AG04450 (cell line): ENCODE measurements at places on chromosomes 16 and 17.

- no peak for DNase-seq
These were observed 317.4 kb upstream of the TNRC6C start for GRCh38 chr17:77640916-77641605.

- DNase-seq = no peak
These were observed 498 bp downstream of the LRRC37B start for GRCh38 chr17:32007463-32008298.

DNA sequence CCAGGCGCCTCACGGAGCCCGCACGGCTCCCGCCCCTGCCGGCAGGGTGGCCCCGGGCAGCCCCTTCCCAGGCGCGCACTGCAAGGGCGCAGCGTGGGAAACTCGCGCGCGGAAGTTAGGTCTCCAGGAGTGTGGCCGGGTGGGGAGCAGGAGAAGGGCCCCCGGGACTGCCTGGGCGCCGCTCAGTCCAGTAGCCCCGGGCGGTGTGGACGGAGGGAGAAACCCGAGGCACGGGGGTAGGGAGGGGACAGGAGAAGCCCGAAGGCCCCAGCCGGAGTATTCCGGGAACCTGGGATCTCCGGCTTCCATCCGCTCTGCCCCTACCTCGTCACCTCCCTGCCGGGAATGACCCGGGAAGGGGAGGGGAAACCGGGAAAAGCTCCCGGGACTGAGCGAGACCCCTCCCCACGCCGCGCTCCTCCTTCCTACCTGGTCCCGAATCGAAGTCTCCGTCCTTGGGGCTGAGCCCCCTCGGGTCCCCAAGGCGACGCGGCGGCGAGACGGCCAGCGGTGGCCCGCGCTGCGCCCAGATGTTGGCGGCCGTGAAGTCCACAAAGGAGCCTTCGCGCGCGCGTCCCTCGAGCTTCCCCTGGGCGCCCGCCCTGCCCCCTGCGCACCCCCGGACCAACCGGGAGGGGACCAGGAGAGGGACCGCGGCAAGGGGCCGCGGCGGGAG lies 418 bp downstream of the SOCS3 start:
- DNase-seq = no peak

DNA sequence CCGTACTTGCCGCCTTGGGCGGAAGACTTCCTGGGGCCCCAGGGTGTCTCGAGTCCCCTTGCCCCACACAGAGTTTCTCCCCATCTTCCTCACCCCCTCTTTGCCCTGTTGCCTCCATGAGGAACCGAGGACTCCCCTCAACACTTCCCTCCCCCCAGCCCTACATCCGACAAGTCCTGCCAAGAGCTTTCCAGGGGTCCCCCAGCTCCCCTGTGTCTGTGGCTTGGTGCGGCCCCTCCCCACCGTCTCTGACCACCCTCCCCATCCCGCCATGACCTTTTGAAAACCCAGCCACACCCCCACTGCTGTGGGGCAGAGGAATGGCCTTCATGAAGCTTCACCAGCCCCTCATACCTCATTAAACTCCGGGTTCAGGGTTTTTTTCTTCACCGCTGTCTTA lies 11.4 kb downstream of the SCGB1C2 start:
- DNase-seq = no peak

DNA sequence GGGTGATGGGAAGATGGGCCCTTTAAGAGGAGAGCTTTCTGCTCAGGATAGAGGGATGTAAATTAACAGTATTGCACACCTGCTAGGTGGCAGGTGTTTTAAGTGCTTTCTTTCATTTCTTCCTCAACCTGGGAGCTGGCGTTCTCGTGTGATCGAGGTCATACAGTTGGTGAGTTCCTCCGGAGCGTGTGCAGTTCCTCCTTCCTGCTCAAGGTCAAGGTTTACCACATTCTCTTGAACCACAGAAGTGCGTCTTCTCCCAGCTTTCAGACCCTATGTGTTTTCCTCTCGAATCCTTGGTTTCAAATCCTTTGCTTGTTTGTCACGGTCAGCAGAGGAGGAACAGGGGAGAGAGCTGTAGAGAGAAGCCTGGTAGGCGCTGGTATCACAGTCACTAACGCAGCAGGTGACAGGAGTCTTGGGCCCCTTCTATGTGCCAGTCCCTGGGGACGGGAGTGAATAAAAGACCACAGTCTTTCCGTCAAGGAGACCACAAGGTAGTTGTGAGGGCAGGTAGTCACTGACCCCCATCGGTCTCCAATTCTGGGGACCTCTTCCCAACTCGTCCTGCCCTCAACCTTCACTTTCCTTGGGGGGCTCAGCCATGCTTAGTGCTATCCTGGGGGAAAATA lies 791 bp downstream of the DNAI2 start:
- no peak for DNase-seq

DNA sequence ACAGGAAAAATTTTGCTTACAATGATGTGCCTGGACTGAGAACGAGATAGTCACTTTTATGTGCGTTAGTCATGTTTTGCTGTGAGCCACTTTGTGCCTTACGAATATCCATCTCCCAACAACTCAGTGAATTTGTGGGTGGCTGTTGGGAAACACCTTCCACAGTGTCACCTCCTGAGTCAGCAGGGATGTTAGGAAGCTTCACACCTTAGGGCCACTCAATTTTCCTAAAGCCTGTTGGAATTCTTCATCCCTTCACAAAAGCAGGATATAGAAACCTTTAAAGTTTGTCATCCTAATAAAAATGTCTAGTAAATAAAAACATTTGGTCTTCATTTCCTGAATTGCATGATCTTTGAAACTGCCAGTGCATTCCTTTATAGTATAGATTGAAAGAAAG lies 4.3 kb upstream of the KRTAP3-1 start:
- DNase-seq = no peak
